ENCODE measurements at places on chromosomes 7 and 10.
A peak's percentile ranks its signal among the peaks of the same experiment; 100 is the strongest.

DNA sequence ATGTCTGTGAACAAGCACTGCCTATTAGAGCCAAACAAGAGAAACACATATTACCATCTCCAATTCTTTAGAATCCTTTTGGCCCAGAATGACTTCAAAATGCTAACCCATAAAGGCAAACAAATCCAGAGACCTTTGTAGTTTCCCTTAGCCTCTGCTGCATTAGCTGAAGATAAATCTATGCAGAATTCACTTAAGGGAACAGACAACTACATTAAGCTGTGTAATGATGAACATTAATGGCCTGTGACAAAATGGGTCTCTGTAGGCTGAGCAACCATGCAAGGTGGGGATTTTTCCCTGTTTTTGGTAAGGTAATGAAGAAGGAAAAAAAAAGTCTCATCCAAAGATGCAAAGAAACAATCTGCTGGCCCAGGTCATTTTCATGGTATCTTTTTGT, 411.6 kb downstream of the EXOC4 start:
- no peak for DNase-seq

DNA sequence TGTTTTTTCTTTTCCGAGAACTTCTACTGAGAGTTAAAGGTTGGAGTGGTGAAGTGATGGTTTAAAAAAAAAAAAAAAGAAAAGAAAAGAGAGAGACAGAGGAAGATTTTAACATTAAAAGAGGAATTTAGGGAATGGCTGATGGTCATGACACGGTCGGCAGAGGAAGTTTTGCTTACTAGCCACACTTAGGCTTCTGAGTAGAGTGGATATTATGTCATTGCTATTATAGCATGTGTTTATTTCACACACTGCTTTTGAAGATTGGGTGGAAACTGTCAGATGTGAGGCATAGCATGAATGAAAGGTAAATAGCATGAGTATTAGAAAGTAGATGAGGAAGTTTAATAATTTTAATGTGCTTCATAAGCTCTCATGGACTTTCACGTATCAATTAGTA, 2.5 kb downstream of the KAT6B start:
- DNase-seq: no peak

GRCh38 chr7:26233902-26234511, 32.5 kb downstream of the CBX3 start:
- no peak for DNase-seq

DNA sequence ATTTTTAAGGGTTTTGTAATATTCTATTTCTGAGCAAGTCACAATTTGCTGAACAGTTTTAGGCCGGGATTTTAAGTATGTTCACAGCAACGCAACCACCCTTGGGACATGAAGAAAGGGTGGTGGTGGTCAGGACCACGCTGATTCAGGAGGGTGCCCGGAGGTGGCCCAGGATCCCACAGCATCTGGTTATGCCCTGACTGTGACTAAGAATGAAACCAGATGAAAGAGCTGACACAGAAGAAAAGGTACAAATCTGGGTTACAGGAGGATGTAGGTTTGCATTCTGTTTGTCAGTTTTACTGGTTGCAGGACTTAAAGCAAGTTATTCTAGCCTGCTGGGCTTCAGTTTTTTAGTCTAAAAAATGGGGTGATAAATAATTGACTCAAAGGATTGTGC, 279.7 kb downstream of the CCSER2 start:
- no peak for DNase-seq

GRCh38 chr10:129945941-129946760, 17.9 kb downstream of the EBF3 start:
- no peak for DNase-seq

GRCh38 chr10:71529207-71529827, 132.6 kb downstream of the CDH23 start:
- no peak for DNase-seq

- no peak for DNase-seq
These were observed 89.0 kb downstream of the NEURL1 start for GRCh38 chr10:103582331-103583123.

- DNase-seq: no peak
These were observed 33.6 kb downstream of the ZEB1 start for GRCh38 chr10:31352436-31353226.

GRCh38 chr10:3668966-3669330, 116.1 kb downstream of the KLF6 start:
- DNase-seq: no peak

- no peak for DNase-seq
These were observed 121.6 kb downstream of the C10orf105 start for GRCh38 chr10:71597821-71598498.

- DNase-seq: no peak
These were observed 93.2 kb upstream of the SAMD8 start for GRCh38 chr10:75018251-75018650.

DNA sequence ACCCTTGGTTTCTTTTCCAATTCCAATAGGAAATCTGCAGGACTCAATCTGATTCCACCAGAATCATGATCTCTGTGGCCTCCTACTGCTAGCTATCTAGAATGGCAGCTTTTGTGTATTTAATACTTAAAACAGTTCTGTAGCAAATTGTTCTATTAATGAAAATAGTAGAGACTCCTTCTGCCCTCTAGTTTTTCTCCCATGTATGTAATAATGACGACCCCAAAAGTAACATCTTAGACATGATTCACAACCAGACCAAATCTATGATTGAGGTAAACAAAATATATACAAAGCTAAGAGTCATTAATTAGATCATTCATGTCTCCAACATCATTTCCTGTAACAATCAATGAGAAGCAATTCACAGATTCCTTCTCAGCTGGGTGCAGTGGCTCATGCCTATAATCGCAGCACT, 259.1 kb upstream of the MKLN1 start:
- DNase-seq: no peak

GRCh38 chr7:30251708-30252329, 32.6 kb upstream of the ZNRF2 start:
- DNase-seq: no peak

- no peak for DNase-seq
These were observed 106.2 kb downstream of the SNX10 start for GRCh38 chr7:26397796-26398426.

GRCh38 chr7:926061-927030, 28.1 kb downstream of the ADAP1 start:
- no peak for DNase-seq

GRCh38 chr10:48306870-48307710, 613 bp downstream of the MAPK8 start:
- DNase-seq: peak; percentile 26

GRCh38 chr10:99328579-99329303, 415 bp upstream of the CNNM1 start:
- no peak for DNase-seq

- no peak for DNase-seq
These were observed 65.4 kb upstream of the STEAP1B start for GRCh38 chr7:22565315-22565811.

DNA sequence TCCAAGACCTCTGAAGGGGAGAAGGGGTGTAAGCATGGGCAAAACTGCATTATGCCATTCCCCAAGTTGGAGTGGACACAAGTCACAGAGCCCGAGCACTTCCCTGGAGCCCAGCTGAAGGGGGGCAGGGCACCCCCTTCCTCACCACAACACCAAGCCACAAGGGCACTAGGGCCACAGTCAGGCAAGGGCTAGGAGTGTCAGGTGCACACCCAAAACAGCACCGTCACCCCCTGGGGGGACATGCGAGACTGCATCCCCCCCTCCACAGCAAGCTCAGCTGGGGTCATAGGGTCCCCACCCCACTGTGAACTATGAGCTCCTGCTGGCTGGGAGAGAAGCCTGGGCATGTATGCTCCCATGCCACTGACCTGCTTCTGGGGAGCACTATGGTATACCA, 143.9 kb downstream of the GRID1 start:
- no peak for DNase-seq

DNA sequence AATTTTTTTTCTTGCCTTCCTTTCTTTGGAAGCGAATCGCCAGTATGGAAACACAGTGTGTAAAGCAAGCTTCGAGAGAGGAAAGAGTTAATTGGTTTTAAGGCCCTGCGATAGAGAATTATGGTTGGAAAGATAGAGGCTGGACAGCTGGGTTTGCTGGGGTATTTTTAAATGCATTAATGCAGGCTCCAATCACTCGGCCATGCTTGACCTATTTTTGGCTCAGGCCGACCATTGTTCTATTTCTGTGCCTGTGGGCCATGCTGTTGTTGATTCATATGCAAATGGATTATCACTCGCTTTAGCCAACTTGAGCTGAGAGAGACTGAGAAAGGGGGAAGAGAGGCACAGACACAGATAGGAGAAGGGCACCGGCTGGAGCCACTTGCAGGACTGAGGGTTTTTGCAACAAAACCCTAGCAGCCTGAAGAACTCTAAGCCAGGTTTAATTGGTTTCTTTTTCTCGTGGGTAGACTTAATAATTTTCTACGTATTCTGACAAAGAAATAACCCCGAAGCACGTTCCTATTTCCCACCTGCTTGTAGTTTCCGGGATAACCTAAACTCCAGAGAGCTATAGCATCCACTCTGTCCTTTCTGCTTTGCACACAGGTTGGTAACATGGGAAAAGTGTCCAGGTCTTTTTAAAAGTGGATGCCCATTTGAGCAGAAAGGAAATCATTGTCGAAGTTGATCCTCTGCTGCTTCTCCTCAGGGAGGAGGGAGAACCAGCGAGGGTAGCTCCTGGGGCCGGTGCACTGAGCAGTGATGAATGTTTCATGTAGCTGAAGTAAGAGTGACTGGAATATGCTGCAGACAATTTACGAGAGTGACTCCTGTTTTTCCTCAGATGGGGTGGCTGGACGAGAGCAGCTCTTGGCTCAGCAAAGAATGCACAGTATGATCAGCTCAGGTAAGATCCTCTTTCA, at the start of gene HDAC9:
TSS of gene HDAC9 (plus strand) at position 338 of the 929 bp plus-strand sequence. CDS start at position 892, 554 bp downstream.
- DNase-seq: no peak

DNA sequence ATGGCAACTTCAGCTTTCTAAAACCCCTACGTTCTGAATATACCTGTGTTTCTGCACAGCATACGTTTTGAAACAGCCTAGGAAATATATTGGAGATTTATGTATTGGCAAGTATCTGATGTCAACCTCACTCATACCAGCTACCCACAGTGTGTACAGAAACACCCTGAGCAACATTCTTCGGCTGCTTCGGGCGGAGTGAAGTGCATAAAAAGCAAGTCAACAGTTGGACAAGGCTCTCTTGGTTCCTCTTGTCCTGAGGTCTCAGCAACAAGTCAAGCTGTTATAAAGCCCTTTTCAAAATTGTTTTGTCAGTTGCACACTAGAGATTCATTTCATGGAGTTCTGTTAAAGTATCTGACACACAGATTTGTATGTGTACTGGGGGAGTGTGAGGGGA, 40.0 kb upstream of the PAPSS2 start:
- no peak for DNase-seq

DNA sequence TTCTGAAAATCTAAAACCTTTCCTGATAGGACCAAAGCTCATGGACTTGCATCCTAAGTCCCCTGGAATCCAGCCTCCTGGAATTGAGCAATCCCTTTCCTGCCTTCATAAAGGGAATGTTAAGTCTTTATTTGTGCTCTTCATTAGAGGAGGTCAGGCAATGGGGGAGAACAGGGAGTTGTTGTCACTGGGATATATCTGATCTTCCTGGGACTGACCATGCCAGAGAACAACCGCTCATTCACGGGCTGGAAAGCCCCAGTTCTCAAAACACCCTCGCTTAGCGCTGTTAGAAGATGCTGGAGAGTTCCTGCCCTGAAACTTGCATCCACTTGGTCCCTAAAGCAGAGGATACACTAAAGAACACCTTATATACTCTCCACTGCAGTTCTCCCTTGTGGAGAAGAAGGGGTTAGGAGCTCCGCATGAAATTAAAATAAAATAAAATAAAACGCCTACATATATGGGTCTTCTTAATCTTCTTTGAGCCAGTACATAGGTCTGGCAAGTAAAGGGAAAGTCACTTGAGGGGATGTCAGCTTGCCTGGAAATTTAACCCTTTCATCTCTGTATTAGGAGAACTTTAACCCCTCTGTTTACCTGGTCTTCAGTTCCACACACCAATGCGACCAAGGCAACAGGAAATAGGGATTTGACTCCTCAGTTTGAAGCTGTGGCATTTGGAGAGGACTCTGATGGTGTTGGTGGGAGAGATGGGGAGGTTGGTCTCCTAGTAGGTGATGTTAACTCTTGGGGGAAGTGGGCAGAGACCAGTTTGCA, 1.2 kb downstream of the SORCS1 start:
- no peak for DNase-seq

- DNase-seq: no peak
These were observed 2.1 kb upstream of the JMJD1C start for GRCh38 chr10:63467841-63468240.

DNA sequence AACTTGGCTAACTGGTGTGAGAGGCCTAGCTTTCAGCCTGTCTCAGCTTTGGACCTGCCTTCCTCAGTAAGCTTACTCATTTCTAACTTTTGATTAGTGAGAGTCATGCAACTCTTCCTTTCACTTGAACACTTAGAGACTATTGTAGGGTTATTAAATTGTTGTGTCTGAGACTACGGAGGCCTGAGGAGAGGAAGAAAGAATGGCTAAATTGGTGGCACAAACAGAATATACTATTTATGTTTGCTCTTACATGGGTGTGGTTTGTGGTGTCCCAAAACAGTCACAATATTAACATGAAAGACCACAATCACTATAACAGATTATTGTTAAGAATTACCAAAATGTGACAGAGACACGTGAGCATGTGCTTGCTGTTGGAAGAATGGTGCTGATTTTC, 82.1 kb downstream of the TRIM24 start:
- DNase-seq: no peak

GRCh38 chr10:94024407-94024806, 30.7 kb downstream of the PLCE1 start:
- no peak for DNase-seq

DNA sequence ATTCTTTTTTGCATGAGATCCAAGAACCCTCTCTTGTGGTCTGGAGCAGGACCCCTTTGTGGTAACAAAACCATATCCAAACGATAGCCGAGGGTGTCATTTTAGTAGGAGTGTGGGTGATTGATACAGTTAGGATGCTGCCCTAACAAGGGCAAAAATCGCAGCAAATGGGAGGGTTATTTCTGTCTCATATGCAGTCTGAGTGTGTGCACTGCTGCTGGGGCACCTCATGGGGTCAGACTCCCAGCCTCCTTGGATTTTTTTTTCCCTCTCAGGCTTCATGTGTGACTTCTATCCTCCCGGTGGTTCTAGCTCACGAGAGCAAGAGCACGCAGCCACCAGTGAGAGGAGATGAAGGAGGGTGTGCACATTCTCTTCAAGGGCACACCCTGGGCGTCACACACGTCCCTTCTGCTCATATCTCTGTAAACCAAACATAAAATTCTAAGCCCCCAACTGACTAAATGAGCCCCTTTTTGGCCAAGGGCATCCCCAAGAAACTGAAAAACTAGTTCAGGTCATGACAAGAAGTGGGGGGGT, 28.6 kb upstream of the IL15RA start:
- no peak for DNase-seq

All from stimulated activated CD4-positive, alpha-beta T cell treated with anti-CD3 and anti-CD28 coated beads, TNF-alpha, amount 100 ng/mL, for 24 hours (primary cell).